ENCODE measurements at places on chromosomes 16 and 17.

- no peak for DNase-seq
Measured at GRCh38 chr16:86516623-86517003, 6.3 kb downstream of the FOXF1 start.

DNA sequence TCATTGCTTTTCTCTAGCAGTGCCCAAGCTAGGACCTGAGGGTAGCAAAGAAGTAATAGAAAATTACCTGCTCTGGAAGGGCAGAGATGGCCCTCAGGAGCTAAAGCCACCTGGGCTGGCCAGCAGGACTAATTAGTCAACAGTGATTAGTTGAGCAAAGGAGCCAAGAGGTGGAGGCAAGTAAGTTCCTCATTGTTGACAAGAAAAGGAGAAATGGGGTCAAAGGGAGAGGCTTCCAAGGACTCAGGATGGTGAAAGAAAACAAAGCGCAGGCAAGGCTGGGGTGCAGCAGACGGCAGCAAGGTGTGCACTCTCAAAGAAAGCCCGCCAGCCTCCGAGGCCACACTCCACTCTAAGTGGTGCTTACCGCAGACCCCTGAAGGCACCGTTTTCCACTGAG lies 44.6 kb downstream of the CMTM4 start:
- no peak for DNase-seq

GRCh38 chr17:41777157-41777573 lies 9.3 kb downstream of the JUP start:
- no peak for DNase-seq

DNA sequence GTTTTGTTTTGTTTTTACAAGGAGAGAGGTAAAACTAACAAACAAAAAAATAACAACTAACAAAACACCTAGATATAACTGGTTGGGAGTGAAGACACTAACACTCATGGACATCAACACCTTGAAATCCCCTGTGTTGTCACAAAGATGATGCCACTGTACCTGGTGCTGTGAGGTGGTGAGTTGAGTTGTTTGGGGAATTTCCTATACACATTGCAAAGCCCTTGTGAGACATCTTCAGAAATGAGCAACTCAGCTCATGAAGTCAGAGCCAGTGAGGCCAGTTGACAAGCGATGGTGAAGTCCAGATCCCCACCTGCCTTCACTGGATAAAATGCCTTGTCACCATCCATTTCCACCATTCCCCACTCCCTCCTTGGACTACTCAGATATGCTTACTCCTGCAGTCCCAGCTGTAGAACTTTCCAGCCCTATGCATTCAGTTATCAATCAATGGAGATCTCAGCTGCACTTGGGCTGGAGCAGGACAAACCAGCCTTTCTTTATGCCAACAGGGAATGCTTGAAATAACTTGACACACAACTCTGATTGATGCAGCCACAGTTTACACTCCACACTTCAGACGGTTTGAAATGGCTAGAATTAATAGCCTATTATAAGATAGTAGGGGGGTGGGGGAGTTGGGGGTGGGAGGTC lies 22.2 kb downstream of the ANKFN1 start:
- no peak for DNase-seq

GRCh38 chr16:6095414-6095813 lies 997.8 kb upstream of the EEF2KMT start:
- DNase-seq: no peak

DNA sequence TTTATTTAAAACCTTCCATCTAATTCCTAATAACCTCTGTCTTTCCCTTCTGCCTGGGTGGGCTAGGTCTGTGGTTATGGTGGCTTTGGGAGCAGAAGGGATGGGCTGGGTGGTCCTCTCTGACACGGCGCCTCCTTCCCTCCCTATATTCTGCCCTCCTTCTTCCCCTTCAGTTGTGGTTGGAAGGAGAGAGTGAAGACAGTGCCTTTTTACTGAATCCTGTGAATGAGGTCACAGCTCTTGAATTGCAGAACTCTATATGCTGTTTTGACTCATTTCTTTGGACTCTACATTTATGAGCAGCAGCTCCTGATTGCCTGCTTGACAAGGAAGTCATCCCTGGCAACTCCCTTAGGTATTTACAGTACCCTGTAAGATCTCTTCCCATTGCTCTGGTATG lies 256.0 kb upstream of the ELAC2 start:
- no peak for DNase-seq

- no peak for DNase-seq
Measured at GRCh38 chr17:59874376-59874775, 18.4 kb downstream of the TUBD1 start.

DNA sequence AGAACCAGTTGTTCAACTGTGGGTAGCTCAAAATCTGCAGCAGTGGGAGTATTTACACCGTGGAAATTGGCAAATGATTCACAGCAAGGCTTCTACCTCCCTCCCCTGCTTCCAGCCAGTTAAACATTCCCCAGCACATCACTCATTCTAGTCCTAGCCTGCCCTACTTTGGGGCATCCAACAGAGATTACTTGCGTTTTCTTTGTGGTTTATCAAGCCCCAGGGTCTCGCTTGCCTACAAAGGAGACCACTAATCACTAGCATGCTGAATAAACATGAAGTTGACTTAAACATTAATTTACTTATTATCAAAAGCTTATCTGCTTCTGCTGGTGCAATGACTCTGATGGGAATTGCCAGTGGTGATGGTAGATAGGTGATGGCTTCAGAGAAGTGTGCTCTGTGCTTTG lies 94.5 kb downstream of the MARF1 start:
- no peak for DNase-seq

DNA sequence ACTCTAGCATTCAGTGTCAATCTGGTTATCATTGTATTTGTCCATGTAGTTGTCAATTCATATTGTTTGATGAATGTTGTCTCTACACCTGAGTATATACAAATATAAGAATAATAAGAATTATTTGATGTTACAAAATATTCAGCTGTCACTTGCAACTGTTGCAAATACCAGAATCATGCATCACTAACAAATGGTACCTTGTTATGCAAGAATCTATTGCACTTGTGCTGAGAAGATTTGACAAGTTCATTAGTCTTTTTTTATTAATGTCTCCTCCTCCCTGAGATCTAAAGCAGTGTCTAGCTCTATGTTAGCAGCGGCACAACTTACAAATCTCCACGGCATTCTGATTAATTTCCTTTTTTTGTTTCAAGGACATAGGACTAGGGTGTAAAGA lies 22.2 kb upstream of the AKAP1 start:
- no peak for DNase-seq

DNA sequence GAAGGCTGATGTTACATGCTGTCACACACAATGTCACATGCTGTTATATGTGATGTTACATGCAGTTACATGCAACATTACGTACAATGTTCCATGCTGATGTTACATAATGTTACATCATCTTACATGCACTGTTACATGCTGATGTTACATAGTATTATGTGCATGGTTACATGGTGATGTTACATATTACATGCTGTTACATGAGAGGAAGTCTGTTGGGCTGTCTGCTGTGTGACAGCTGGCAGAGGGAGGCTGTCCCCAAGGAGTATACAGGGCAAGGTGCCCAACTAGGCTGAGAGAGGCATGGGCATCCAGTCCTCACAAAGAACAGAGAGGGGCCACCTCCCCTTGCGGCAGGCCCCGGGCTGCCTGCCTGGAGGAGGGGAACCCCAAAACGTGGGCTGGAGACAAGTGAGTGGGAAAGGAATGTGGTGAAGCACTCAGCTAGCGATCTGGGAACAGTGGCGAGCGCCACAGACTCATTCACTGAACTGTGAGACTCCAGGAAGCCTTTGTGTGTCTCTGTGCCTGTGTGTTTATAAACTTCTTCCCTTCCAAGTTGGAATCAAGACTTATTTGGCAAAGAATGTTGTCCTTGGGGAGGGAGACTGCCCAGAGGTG lies 30.6 kb downstream of the TMEM92 start:
- no peak for DNase-seq

DNA sequence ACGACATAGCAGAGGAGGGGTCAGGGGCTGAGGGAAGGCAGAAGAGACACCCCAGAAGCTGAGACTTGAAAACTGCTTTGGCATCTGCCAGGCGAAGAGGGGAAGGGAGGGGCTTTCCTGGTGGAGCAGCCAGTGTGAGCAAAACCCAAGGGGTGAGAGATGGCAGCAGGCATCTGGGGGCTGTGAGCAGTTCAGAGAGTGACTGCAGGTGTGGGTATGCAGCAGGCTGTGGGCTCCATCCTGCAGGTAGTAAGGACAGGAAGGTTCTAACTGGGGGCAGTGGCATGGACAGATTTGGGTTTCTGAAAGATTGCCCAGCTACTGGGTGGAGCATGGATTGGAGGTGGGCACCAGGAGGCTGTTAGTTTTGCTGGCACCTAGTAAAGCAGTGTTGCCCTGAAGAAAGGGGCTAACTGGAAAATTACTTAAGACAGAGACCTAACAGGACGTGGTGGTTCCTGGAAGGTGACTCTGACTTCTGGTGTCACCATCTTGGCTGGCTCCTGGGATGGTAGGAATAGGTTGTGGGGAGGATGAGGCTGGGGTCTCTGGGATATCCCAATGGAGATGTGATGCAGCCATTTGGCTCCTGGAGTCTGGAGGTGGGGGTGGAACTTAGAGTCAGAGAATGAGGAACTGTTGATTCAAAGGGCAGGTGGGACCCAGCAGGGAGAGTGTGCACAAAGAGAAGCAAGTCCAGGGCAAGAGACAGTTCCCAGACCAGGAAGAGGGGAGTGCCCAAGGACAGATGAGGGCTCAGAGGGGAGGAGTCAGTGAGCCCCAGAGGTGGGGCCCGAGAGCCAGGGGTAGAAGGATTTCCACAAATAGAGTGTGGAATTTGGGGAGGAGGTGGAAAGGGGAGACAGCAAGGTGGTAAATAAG lies 11.2 kb downstream of the BCL7C start:
- DNase-seq: no peak

- DNase-seq: no peak
Measured at GRCh38 chr17:75826561-75827307, 17.5 kb downstream of the UNC13D start.

DNA sequence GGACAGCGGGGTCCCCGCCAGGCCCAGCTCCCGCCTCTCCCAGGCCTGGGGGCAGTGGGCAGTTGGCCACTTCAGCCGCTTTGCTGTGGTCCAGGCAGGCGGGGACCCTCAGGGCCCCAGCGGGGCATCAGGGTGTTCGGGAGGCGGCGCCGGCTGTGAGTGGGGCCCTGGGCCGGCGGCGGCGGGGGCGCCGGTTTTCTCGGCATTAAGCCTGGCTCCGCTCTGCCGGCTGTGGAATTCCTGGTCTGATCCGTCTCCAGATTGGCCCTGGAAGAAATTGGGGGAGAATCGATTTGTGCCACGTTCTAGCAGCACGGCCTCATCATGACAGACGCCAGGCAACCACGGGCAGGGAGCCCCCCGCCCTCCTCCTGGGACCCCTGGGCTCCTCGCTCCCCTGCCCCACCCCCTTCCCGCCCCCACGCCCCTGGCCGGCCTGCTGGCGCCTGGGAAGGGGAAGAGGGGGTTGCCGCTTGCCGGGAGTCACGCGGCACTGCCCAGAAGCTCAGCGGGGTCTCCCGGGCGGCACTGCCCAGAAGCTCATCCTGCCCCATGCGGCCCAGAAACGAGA lies 28.6 kb upstream of the SSTR5 start:
- no peak for DNase-seq

GRCh38 chr16:73048292-73049080 lies 558 bp upstream of the ZFHX3 start:
- no peak for DNase-seq

GRCh38 chr16:86406056-86406455 lies 104.3 kb upstream of the FOXF1 start:
- no peak for DNase-seq

DNA sequence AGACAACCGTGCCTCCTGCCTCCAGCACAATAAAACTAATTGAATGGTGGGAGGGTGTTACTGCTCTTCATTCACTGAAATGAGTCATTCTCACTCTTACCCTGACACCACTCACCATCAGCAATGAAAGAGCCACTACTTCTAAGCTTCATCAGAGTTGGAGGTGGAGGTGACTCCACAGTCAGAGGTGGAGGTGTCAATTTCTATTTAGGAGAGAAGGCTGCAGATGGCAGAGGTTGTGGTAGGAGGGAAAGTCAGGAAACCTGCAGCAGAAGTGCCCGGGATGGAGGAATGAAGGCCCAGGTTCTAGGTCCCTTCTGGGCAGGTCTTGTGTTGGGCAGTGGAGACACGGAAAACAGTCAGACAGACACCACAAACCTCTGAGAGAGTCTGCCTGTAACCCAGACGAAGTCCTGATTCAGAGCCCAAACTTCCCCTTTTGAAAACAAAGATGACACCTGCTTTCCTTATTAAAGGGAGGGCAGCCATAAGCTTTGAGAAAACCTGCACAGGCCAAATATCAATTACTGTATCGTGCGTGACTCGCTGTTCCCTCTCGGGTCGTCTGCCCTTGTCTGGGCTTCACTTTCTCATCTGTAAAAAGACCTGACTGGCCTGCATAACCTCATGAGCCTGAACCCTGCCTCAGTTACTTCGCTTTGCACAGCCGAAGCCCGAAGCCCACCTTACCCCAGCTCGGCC lies 668 bp downstream of the ATPAF2 start:
- peak; percentile 62 for DNase-seq

- no peak for DNase-seq
Measured at GRCh38 chr16:24203675-24204074, 52.5 kb upstream of the CACNG3 start.

DNA sequence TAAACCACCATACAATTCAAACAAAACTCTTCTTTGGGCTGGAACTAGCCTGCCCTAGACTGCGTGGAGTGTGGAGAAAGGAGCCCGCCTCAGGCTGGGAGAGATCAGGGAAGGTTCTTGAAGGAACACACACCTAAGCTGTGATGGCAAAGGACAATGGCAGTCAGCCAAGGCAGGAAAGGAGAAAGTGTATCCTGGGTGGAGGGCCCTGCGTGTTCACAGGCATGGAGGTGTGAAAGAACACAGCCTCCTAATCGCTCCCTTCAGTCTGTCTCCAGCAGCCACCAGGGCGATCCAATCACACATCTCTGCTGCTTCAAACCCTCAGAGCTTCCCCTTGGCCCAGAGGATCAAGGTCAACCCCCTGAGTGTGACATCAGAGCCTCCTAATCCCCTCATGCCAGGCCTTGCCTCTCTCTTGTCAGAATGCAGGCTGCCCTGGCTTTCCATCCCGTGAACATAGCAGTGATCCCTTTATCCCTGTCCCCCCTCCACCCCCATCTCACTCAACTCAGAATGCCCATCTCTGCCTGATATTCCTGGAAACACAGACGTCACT lies 173.0 kb downstream of the KATNIP start:
- DNase-seq: no peak

DNA sequence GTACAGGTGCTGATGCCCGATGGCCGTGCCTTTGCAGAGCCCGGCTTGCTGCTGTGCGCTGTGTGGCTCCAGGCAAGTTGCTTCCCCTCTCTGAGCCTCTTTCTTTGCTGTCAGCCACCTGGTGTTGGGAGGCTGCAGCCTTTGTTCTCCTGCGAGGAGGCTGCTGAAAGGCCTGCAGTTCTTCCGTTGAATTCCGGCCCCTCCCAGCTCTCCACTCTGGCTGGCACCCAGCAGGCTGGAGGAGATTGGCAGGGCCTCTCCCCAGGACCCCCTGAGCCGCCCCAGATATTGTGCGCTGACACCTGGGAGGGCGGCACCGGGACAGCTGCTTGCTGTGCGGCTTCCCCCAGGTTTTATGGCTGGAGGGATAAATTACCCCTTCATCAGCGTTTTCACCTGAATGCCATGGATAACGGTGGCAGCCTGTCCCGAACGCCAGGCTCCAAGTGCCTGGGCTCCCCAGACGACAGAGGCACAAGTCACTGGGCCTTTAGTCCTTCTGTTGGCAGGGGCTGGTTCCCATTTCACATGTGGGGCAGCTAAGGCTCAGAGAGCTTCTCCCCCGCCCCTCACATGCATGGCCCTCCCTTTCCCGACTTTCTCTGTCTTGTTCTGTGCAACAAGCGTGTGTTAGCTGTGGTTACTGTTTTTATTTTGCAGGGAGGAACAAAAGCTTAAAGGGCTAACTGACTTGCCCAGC lies 35.1 kb upstream of the GSE1 start:
- no peak for DNase-seq

GRCh38 chr16:4690946-4691665 lies 2.3 kb upstream of the NUDT16L1 start:
- no peak for DNase-seq

All from hematopoietic multipotent progenitor cell treated with erythropoietin and hydrocortisone succinate and interleukin-3 and kit ligand, for 6 days (in vitro differentiated cells).